Glutamatergic neuron (in vitro differentiated cells): ENCODE measurements at places on chromosomes 13 and 19.

DNA sequence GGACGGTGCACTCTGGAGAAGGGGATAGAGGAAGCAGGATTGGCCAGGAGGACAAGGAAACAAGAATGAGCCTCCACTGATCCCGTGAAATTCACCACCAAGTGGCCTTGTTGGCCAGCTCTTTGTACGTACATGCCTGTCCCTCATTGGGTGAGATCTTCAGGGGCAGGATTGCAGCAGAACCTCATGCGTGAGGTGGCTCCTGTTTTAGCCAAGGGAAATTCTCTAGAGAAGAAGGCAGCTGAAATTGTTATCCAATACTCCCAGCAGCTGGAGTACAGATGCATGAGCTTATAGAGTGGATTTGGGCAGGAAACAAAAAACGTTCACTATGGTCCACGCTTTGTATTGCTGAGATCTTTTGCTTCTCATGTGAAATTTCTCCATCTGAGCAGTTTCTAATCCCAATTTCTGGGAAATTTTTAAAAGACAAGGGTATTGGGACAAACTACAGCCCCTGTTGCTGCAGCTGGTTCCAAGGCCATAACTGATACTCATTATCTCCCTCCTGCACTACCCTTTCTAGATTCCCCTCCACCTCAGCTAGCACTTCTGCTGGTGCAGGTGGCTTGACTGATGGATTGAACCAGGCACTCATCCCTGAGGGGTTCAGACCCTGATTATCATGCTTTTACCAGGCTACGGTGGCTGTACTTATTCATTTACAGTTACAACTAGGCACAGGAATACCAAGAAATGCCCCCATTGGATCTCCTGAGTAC is 3.9 kb upstream of the RNF6 start:
- H3K36me3 ChIP-seq = no peaks in the 10 kb centered on the region
- H3K4me1 ChIP-seq = peaks cover 17% of the 10 kb centered on the region
- no peak for DNase-seq
- H3K4me3 ChIP-seq = no peak overlapping the region

DNA sequence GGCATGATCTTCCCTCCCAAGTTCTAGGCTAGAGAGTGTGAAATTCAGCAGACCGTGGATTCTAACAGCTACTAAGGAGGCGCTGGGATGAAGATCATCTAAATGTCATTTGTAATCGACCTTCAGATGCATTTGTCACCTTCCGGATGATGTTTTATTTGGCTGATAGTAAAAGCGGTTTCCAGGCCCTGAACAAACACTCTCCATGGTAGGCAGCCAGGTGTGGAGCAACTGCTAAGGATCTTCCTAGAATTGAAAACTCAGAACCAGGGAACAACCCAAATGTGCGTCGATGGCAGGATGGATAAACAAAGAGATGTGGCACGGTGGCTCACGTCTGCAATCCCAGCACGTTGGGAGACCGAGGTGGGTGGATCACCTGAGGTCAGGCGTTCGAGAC is 107.2 kb upstream of the CACNA1A start:
- peaks cover 31% of the 10 kb centered on the region for H3K4me1 ChIP-seq
- no peaks in the 10 kb centered on the region for H3K36me3 ChIP-seq
- H3K4me3 ChIP-seq = peak overlapping the region; percentile 2
- DNase-seq = no peak

GRCh38 chr13:105573136-105573535 is 962.3 kb downstream of the EFNB2 start:
- no peak overlapping the region for H3K27ac ChIP-seq
- H3K4me3 ChIP-seq = no peak overlapping the region
- H3K36me3 ChIP-seq = no peaks in the 10 kb centered on the region
- no peak for DNase-seq

- no peak for DNase-seq
- peaks cover 8% of the 10 kb centered on the region for H3K36me3 ChIP-seq
- no peak overlapping the region for H3K4me3 ChIP-seq
- peaks cover 2% of the 10 kb centered on the region for H3K27me3 ChIP-seq
These were observed 82.8 kb upstream of the ARGLU1 start for GRCh38 chr13:106650690-106651205.

- H3K4me1 ChIP-seq = peaks cover 2% of the 10 kb centered on the region
- H3K36me3 ChIP-seq = no peaks in the 10 kb centered on the region
- H3K4me3 ChIP-seq = peak within 1 kb of the TSS; percentile 28
- peaks cover 6% of the 10 kb centered on the region for H3K27me3 ChIP-seq
- H3K27ac ChIP-seq = no peak within 1 kb of the TSS
These were observed at the start of gene KLK6 for GRCh38 chr19:50969413-50969760. TSS of gene KLK6 (minus strand) at chr19:50969591. CDS start at chr19:50968104, 1,487 bp downstream.

- H3K27ac ChIP-seq = no peak overlapping the region
- no peak overlapping the region for H3K4me3 ChIP-seq
- DNase-seq = no peak
These were observed 26.8 kb downstream of the PIAS4 start for GRCh38 chr19:4034048-4035017.

- no peak for DNase-seq
- no peak overlapping the region for H3K27ac ChIP-seq
- H3K27me3 ChIP-seq = peaks cover 2% of the 10 kb centered on the region
- H3K4me1 ChIP-seq = peaks cover 3% of the 10 kb centered on the region
These were observed 315.8 kb downstream of the TEX29 start for GRCh38 chr13:111636271-111636670.

GRCh38 chr13:64684685-64685431 is 2545.3 kb downstream of the PCDH9 start:
- H3K36me3 ChIP-seq = no peaks in the 10 kb centered on the region
- H3K27ac ChIP-seq = no peak overlapping the region
- H3K4me1 ChIP-seq = no peaks in the 10 kb centered on the region
- H3K27me3 ChIP-seq = no peaks in the 10 kb centered on the region

DNA sequence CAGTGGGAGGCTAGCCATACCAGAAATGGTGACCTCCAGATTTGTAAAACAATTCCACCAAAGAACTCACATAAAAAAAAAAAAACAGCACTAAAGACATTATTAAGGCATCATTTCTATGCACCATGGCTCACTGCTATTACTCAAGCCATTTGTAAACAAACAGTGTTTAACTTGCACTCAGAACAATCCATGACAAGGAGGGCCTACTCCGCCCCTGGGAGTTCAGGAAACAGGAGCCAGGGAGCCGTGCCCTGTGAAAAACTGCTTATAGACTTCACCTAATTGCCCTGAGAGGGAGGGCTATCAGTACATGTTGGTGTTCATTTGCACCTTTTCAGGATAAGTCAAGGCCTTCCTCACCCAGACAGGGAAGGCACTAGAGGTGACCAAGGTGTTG is 103.2 kb downstream of the ZNF429 start:
- peaks cover 5% of the 10 kb centered on the region for H3K27me3 ChIP-seq
- DNase-seq = no peak
- no peak overlapping the region for H3K27ac ChIP-seq
- peaks cover 7% of the 10 kb centered on the region for H3K36me3 ChIP-seq
- H3K4me1 ChIP-seq = peaks cover 19% of the 10 kb centered on the region
- H3K4me3 ChIP-seq = no peak overlapping the region

DNA sequence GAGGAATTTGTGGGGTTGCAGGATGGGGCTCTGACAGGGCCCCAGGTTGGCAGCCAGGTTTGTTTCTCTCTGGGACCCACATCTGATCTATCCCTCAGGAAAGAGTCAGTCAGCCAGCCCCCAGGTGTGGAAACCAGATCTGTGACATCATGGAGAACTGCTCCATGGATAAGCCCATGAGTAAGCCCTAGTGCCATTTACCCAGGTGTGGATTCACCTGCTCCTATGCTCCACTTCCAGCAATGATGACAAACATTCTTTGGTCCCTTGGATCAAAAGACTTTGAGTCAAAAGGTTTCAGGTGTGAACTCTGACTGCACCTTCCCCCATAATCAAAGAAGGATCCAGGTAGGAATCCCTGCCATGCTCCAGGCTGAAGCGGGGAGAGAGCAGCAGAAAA is 26.9 kb upstream of the IGFL4 start:
- peaks cover 14% of the 10 kb centered on the region for H3K36me3 ChIP-seq
- DNase-seq = no peak
- no peaks in the 10 kb centered on the region for H3K4me1 ChIP-seq

DNA sequence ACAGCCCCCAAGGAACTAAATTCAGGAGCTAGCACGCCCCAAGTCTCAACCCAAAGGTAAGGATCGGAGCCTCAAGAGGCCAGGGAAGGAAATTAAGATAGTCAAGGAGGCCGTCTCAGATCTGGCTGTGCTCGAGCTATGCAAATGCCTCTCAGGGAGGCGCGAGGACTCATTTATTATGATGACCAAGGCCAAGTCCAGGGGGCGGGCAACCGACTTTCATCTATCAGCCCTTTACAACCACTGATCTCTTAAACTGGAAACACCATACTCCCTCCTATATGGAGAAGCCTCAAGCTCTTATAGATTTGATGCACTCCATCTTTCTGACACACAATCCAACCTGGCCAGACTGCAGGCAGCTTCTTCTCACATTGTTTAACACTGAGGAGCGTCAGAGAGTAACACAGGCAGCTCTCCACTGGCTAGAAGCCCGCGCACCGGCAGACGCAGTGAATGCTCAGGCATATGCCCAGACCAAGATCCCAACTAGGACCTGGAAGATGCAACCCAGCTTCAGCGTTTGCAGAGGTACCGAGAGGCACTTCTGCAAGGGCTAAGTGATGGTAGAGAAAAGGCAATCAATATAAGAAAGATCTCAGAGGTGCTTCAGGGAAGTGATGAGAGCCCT is 9.6 kb upstream of the SLC15A1 start:
- H3K27ac ChIP-seq = no peak overlapping the region
- no peaks in the 10 kb centered on the region for H3K4me1 ChIP-seq
- DNase-seq = no peak
- H3K27me3 ChIP-seq = peaks cover 2% of the 10 kb centered on the region

- H3K4me1 ChIP-seq = peaks cover 16% of the 10 kb centered on the region
- no peaks in the 10 kb centered on the region for H3K36me3 ChIP-seq
- H3K27ac ChIP-seq = peak overlapping the region; percentile 84
- H3K4me3 ChIP-seq = peak overlapping the region; percentile 30
These were observed 23.5 kb downstream of the ADGRL1 start for GRCh38 chr19:14182476-14182875.

DNA sequence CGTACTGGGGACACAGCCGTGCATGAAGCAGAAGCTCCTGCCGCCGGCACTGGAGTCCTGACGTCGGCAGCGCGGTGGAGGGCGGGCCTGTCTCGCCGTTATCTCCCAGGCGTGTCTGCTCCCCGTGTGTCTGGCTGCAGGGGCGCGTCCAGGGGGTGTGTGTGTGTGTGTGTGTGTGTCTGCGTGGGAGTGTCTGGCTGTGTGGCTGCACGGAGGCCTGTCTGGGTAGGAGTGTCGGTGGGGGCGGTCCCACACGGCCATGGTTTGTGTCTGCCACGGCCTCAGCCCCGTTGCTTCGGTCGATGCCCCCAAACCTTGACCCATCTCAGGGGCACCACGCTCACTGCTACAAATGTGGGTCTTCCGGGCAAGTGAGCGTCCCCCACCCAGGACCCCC is 18.3 kb downstream of the ARID3A start:
- H3K4me3 ChIP-seq = no peak overlapping the region
- H3K36me3 ChIP-seq = peaks cover 6% of the 10 kb centered on the region
- H3K27me3 ChIP-seq = peaks cover 12% of the 10 kb centered on the region
- peaks cover 9% of the 10 kb centered on the region for H3K4me1 ChIP-seq
- peak overlapping the region; percentile 17 for H3K27ac ChIP-seq
- DNase-seq = no peak

- H3K27ac ChIP-seq = no peak overlapping the region
- no peak overlapping the region for H3K4me3 ChIP-seq
- H3K36me3 ChIP-seq = peaks cover 12% of the 10 kb centered on the region
- no peaks in the 10 kb centered on the region for H3K4me1 ChIP-seq
- H3K27me3 ChIP-seq = peaks cover 4% of the 10 kb centered on the region
These were observed 46.8 kb upstream of the FARP1 start for GRCh38 chr13:98096059-98096458.
